Right cardiac atrium (tissue), 5 donors: ENCODE measurements at places on chromosomes 4 and X. TPM values are rescaled to one million over a fixed set of nuclear protein-coding genes. Genes with fewer than 3 reads are reported as not detected.

- no peak for DNase-seq
Observed at GRCh38 chr4:184959786-184960185, 58.5 kb upstream of the HELT start.

- no peak for DNase-seq
Observed at GRCh38 chrX:120145295-120145925, 13.0 kb upstream of the RHOXF2 start.

DNA sequence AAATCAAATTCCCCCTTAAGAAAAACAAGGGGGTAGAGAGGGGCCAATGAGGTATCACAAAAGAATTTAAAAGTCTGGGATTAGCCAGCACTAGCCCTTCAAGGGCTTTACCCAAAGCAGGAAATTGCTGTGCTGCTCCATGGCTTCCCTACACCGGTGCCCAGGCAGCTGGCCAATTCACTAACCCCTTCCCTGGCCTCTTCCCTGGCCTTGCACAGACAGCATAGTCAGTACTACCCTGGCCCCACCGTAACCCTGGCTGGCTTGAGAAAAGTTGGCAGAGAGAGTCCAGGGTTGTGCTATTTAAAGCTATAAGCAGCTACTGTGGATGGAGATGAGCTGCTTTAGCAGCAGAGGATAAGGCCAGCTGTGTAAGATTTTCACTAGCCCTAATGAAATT is 43.1 kb downstream of the ADAMTS3 start:
- DNase-seq, result peak; percentile 89

GRCh38 chrX:44245733-44246132 is 97.7 kb downstream of the EFHC2 start:
- DNase-seq, result no peak

GRCh38 chr4:169189372-169189771 is 81.4 kb downstream of the SH3RF1 start:
- DNase-seq, result no peak

DNA sequence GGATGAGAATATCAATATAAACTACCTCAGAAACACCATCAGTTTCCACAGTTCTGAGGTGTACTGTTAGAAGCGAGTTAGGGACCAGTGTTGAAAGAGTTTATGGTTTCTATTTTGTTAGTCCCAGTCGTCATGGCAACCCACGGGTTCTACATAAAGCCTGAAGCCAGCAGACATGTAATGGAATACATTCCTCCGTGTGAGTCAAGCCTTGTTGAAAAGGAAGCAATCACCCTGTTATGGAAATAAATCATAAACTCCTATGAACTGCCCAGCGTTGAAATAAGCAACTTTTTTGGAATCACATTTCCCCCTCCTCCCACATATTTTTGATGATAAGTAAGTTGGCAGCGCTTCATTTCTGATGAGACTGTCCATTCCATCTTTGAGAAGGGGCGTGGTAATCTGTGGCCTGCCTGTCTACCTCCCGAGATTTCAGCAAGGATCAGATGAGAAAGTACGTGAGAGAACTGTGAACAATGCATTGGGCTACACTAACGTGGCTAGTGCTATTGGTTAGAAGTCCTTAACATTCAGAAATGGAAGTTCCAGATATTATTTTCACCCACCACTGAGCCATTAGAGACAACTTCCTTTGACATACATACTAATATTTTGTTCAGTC is 40.4 kb upstream of the PDHA1 start:
- peak; percentile 59 for DNase-seq

GRCh38 chr4:143397335-143397734 is 60.7 kb downstream of the GAB1 start:
- DNase-seq, result no peak

GRCh38 chr4:51825341-51825740 is 17.6 kb upstream of the DCUN1D4 start:
- no peak for DNase-seq

DNA sequence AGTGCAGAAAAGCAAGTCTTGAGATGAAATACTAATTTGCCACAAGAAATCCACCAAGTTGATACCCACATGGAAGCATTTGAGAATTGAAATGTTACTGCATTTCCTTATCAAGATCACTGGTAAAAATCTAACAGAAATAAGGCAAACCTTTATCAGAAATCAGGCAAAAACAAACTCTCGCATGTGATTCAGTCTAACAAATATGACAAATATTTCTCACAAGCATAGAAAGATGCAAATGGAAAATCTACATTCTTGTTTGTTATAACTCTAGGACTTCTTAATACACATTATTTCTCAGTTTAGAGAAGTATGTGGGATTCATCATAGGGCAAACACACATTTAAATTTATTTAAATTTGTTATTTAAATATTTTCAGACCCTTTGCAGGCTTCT is 52.9 kb downstream of the TXK start:
- DNase-seq, result no peak

DNA sequence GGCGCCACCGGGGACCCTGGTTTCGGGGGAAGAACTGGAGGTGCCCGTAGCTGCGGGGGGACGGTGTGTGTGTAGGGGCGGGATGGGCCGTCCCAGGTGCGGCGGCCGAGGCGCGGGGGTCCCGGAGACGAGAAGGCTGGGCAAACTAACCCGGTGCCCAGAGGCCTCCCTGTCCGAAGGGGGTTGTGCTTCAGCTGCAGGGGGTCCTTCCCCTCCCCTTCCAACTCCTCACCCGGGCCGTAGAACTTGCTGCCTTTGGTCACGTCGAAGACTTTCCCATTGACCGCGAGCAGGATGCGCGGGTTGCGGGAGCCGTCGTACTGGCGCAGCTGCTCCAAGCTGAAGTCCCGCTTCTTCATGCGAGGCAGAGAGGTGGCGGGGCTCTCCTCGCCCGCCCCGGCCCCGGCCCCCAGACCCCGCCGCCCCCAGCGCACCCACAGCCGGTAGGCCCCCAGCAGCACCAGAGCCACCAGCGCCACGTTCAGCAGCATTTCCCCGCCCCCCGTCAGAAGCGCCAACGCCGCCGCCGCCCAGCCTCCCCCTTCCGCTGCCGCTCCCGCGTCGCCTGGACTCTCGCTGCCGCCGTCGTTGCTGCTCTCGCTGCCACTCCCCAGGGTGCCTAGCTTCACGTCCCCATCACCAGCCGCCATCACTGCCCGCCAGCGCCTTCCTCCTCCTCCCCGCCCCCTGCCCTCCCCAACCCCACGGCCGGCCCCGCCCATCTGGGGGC is at the start of gene PGRMC2:
PGRMC2 (minus strand) TSS at position 673 of the 730 bp plus-strand sequence; CDS start at position 650, 23 bp downstream.
- DNase-seq, result no peak

DNA sequence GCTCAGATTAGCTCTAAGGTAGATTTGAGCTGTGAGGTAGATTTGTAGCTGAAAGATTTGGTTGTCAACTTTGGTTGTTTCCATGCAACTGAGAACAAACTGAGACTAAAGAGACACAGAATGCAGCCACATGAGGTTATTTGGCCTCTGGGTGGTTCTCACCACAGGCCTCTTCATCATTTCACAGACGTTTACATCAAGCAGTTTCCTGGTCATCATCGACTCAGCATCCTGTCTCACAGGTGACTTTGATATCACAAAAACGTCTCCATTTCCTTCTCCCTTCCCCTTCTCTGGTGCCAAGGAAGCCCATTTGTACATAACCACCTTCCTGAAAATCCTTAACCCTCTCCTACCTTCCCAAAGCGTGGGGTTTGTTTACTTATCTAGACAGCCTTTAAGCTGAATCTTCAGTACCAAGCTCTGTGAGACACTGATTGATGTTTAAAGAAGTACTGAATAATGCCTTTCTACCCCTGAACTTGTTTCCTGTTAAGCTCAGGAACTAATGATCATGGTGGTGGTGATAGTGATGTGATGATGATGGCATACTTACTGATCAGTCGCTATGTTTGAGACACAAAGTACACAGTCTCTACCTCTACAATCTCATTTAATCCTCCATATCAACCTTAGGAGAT is 81.9 kb downstream of the FAM114A1 start:
- DNase-seq, result no peak

SHOX gene
- not detected for total RNA-seq

TRIM61 gene
- total RNA-seq, result 3.2 TPM

DNA sequence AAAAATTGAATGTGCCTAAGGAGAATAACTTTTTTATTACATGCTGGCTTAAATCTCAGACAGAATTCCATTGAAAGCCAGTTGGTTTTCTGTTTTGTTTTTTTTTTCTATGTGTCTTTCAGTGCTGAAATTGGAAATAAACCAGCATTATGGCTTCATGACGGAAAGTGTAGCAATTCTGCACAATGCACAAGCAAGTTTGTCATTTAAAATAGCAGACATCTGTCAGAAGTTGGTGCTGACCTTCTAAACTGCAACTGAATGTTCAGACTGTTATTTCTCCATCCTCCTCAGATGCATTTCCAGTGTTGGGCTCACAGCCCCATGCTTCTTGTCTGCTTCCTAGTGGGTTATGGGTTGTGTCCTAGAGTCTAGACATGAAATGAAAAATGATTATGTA is 107.2 kb upstream of the LIMCH1 start:
- DNase-seq, result no peak

WWC2 gene
- total RNA-seq, result 33.7 TPM

DNA sequence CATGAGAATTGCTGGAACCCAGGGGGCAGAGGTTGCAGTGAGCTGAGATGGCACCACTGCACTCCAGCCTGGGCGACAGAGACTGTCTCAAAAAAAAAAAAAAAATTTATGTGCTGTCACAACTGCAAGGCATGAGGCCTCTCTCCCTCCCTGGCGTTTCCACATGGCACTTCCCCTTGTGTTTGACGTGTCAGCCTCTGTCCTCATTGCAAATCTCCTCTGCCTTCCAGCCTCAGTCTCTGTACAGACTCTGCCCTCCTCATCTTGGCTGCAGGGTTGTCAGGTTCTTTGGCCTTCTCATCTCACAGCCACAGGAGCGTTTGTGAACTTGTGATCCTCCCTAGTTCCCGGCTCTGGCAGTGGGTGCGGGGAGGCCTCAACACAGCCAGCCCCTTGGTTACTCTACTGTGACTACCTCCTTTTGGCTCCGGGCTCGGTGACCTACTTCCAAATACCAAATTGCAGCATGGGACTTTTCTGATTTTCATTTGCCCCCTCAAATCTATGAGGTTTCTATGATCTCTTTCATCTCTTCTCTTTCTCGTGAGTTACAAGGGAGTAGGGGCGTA is 250.0 kb downstream of the CBR4 start:
- DNase-seq, result no peak

P2RY4 gene
- total RNA-seq, result not detected

- no peak for DNase-seq
Observed at GRCh38 chrX:10079231-10079630, 77.5 kb upstream of the CLCN4 start.

ENPEP gene
- total RNA-seq, result 3.5 TPM

- no peak for DNase-seq
Observed at GRCh38 chrX:39477031-39477761, 620.6 kb downstream of the BCOR start.

TEX13C gene
- not detected for total RNA-seq

DNA sequence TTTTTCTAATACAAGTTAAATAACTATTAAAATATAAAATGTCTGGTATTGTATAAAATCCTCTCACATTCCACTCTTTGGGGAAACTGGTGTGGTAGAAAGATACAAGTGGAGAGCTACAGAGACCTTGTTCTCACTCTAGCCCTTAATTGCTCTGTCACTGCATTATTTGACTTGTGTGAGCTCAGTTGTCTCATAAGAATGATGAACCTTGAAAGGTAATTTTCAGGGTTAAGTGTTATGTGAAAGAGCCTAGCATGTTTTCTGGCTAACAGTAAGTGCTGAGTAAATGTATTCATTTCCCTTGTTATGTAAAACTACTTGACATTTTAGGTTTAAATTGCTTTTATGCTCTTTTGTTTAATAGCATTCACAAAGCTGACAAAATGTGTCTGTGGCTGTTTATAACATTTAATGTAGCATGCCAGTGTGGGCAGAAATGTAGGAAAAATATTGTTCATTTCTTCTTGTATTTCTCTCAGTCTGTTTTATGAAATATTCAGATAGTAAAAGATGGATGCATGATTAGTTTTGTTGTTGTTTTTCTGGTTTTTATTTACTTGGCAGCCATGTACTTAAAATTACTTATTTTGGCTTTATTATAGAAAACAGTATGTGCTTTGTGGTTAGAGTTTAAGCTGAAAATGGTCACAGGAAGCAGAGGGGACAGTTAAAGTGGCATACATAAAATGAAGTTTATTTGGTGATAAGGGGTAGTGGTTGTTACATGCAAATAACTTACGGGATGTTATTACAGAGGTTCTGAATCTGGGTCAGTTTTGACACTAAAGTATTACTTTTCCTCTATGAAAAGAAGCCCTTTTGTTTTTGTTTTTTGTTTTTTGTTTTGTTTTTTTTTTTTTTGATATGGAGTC is 29.2 kb downstream of the SLAIN2 start:
- no peak for DNase-seq

DNA sequence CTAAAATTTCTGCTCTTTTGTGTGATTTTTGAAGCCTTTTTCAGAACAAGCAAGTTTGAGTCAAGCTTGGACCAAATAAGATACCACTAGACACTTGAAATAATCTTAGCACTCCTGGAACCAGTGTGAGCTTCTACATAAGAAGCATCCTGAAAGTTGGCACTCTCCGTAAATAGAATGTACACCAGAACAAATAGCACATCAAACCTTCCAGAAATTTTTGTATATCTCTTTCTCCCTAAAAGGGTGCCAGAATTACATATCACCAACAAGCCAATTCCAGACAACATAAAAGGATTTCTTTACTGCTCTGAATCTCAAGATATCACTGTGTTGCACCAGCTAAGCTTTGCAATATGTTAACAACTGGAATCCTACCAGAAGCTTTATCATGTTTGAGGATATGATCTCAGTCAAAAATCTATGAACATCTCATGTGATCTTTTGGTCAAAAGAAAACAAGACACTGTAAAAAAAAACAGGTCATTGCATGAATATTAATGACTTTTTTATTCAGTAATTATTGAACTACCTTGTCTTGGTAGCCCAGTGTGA is 117.2 kb downstream of the PRSS12 start:
- DNase-seq, result no peak

DNA sequence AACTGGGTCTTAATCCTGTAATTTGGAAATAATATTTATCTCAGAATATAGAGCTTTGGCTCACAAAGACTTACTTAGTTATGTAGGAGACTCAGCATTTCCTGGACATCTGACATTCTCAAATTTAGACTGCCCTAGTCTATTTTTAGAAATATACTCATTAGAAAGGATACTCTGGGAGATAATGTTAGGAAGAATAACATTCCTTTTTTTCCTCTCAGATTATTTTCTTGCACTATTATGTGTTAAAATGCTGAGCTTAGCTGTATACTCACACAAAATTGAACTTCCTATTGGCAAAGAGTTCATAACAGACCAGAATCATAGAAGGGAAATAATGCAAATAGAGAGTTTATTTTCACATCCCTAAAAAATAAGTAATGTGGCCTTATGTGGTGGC is 1424.9 kb upstream of the PCDH7 start:
- no peak for DNase-seq

FGA gene
- 2.1 TPM for total RNA-seq

FRAS1 gene
- 5.1 TPM for total RNA-seq

HSFX3 gene
- not detected for total RNA-seq

MAGEB17 gene
- not detected for total RNA-seq

GRCh38 chrX:31165241-31166035 is 93.6 kb upstream of the FTHL17 start:
- DNase-seq, result no peak
